Stimulated activated CD4-positive, alpha-beta T cell treated with anti-CD3 and anti-CD28 coated beads, Interleukin-12 subunit alpha, Interleukin-12 subunit beta, amount 100 ng/mL, for 4 hours (primary cell): ENCODE measurements at places on chromosomes 12 and 14.

- no peak for DNase-seq
Observed at GRCh38 chr14:22559041-22559440, 30.0 kb downstream of the DAD1 start.

- DNase-seq: no peak
Observed at GRCh38 chr12:47520029-47520428, 185.8 kb downstream of the RPAP3 start.

- no peak for DNase-seq
Observed at GRCh38 chr14:34036319-34036766, 85.5 kb upstream of the EGLN3 start.

DNA sequence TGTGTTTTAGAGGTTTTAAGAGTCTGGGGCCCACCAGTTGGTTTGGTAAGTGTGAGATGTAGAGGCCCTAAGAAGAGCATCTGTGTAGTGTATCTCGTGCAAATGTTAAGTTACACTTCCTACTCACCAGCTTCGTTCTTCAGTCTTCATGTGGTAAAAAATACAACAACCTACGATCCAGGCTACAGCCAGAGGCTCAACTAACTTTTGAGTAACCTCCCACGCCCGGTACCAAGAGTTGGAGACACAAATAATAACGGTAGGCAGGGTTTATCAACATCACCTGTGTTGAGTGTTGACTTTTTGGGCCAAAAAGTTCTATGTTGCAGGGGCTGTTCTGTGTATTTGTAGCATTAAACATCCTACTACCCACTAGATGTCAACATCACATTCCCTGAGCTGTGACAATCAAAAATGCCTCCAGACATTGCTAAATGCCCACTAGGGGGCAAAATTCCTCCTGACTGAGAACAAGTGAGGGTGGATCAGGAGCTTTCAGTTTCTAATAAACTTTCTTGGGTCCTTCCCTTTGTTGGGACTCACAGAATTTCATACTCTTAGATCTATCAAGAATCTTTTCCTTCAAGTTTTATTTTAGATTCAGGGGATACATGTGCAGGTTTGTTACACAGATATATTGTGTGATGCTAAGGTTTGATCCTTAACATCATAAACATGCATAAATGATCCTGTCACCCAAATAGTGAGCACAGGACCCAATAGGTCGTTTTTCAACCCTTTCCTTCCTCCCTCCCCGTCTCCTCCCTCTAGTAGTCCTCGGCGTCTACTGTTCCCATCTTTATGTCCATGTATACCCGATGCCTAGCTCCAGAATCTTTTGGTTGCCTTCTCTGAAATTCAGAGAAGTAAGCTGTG lies 94.7 kb downstream of the SLC2A13 start:
- DNase-seq: no peak

DNA sequence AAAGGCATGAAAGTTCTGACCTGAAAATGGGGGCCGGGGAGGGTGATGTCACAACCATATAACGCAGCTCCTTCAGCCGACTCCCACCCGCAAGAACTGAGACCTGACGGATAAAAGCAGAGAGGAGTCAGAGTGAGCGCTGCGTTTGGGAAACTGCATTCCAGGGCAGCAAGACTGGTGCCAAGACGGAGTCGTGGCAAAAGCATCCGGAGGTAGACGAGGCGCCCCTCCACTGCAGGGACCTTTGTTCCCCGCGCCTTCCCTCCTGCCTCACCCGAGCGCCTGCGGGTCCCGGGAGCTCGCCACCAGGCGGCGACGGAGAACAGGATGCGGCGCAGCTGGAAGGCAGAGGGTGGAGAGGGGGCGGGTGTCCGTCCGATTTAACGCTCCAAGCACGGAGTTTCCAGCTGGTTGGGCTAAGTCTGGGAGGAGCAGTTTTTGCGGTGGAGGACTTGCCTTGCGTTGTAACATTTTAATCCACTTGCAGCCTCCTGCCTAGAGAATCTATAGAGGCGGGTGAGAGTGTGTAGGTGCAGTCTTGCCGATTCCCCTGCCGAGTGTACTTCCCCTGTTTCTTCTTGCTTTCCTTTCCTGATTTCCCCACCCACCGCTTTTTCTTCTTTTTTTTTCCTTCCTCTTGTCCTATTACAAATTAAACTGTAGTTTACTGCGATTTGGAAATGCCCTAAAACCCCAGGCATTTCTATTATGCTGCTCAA lies 1.2 kb upstream of the CPNE8 start:
- peak; percentile 70 for DNase-seq

- DNase-seq: peak; percentile 51
Observed at GRCh38 chr14:91373591-91374254, 43.9 kb downstream of the CCDC88C start.

DNA sequence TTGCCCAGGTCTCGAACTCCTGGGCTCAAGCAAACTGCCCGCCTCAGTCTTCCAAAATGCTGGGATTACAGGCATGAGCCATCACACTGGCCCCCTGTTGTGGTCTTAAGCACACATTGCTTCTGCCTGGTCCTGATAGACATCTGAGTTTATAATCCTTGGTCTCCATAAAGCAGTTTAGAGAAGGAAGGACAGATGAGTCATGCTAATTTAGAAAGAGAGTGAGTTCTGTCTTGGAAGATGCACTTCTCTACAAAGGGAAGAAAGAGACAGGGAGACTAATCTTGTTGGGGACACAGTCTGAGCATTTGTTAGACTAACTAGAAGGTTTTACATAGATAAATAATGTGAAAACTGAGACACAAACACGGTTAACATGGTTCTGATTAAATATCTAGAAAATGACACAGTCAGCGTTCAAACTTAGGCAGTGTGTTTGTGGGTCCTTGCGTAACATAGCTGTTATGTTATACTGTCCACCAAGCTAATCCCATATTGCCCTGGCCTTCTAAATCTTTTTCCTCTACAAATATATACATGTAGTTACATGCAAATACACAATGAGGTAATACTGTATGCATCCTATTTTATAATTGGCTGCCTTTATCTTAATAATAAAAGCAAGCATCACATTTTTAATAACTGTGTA lies 31.0 kb downstream of the SAMD4A start:
- no peak for DNase-seq

DNA sequence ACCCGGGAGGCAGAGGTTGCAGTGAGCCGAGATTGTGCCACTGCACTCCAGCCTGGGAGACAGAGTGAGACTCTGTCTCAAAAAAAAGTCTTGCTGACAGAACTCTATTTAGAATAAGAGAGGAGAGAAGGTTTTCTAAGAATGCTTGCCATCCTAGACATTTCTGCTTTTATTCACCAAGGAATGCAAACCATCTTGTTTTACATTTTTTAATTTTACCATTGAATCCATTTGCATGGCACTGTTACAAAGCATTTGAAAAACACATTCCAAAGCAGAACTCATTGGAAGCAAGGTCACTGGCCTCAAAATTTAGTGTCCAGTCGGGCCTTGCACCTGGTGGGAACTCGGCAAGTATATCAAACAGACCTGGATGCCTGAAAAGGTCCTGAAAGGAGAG lies 44.2 kb upstream of the RASSF3 start:
- DNase-seq: no peak

GRCh38 chr12:43655586-43655985 lies 103.0 kb downstream of the PUS7L start:
- DNase-seq: no peak

DNA sequence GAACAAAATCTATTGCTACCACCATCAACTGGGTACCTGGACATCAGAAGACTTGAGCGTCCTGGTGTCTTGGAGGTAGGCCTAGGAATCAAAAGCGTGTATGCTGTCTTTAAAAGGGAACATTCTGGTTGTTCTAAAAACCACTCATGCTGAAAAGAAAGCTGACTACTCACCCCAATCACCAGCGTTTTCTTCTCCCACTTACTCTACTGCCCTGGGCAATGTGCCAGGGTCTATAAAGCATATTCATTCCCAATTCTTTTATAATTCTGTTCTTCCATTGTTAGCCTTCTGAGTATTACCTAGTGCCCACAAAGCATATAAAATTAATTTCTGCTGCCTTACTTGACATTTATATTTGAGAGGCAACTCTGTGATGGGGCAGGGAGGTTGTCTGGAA lies 133.4 kb downstream of the KCNA5 start:
- DNase-seq: no peak

DNA sequence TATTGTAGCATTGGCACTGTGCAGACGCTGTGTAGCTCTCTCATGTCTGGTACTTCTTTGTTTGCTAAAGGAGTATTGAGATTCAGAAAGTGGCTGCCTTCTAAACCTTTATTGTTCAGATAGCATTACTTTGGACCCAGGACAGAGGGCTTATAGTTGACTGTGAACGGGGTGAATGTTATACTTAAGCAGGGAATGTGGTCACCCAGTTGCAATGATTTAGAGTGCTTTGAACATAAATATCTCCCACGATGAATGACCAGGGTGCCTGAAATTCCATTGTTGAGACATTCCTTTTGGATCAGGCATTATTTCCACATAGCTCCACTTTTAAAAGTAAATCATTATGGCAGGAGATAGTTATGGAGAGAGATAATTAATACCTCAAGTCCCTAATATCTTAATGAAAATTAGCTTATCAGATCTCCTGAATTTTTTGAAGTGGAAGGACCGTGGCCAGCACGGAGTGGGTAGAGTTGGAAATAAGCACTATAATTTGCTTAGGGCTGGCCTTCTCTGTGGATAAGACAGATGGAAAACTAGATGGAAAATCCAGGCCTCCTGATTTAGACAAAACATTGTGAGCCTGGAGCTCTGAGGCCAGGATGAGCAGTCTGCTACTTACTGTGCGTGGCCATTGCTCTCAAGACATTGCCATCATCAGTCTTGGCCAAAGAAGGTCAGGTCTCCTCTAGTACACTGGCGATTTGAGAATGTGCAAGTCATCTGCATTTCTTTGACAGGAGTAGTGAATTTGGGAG lies 114.5 kb downstream of the ETV6 start:
- no peak for DNase-seq

GRCh38 chr14:94780536-94781399 lies 10.9 kb upstream of the GSC start:
- no peak for DNase-seq

DNA sequence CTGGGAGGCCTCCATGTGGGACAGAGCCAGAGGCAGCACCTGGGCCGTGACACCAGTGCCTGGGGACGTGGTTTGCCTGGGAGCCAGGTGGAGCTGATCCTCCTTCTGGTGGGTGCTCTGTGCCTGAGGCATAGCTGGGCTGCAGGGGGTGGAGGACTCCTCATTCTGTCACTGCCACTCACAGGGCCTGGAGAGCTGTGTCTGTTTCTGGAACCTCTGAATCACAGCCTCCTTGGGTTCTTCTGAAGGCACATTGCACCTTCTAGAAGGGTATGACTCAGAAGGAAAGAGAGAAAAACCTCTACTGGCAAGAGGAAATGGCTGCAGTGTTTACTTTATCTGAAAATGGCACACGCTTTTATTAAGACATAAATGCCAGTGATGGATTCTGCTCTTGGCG lies 659.8 kb downstream of the VRK1 start:
- DNase-seq: peak; percentile 54

- no peak for DNase-seq
Observed at GRCh38 chr12:48279101-48279500, 71.6 kb downstream of the ZNF641 start.

DNA sequence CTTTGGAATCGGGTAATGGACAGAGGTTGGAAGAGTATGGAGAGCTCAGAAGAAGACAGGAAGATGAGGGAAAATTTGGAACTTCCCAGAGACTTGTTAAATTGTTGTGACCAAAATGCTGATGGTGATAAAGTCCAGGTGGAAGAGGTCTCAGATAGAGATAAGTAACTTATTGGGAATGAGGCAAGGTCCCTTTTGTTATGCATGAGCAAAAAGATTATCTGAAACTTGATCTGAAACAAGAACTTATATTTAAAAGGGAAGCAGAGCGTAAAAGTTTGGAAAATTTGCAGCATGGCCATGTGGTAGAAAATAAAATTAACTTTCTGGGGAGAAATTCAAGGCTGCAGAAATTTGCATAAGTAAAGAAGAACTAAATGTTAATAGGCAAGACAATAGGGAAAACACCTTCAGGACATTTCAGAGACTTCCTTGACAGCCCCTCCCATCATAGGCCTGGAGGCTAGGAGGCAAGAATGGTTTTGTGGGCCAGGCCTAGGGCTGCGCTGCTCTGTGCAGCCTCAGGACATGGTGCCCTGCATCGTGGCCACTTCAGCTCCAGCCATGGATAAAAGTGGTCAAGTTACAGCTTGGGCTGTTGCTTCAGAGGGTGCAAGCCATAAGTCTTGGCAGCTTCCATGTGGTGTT lies 425.7 kb upstream of the PRICKLE1 start:
- DNase-seq: no peak

- DNase-seq: no peak
Observed at GRCh38 chr14:102893452-102893851, 29.0 kb upstream of the AMN start.

- no peak for DNase-seq
Observed at GRCh38 chr12:94503619-94504018, 44.0 kb upstream of the CEP83 start.

GRCh38 chr14:21070610-21071224 lies 613 bp downstream of the ARHGEF40 start:
- DNase-seq: peak; percentile 4

- no peak for DNase-seq
Observed at GRCh38 chr12:51773145-51773869, 75.2 kb downstream of the FIGNL2 start.

- DNase-seq: no peak
Observed at GRCh38 chr12:65306366-65307168, 28.1 kb downstream of the MSRB3 start.

DNA sequence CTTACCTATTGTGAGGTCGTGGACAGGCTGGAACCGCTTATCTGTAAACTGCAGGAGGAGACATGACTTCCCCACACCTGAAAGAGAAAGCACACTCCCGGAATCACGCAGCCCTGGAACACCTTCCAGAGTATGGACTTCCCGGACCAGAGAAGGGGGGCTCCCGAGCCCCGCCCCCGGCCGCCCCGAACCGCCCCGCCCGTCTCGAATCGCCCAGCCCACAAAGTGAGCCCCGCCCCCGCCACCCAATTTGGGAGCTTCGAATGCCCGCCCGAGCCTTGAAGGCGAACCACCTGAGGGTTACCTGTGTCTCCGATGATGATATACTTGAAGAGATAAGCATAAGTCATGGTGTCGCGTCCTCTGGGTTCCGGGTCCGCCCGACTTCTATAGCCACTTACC lies 235 bp downstream of the RAB2B start:
- DNase-seq: peak; percentile 81

DNA sequence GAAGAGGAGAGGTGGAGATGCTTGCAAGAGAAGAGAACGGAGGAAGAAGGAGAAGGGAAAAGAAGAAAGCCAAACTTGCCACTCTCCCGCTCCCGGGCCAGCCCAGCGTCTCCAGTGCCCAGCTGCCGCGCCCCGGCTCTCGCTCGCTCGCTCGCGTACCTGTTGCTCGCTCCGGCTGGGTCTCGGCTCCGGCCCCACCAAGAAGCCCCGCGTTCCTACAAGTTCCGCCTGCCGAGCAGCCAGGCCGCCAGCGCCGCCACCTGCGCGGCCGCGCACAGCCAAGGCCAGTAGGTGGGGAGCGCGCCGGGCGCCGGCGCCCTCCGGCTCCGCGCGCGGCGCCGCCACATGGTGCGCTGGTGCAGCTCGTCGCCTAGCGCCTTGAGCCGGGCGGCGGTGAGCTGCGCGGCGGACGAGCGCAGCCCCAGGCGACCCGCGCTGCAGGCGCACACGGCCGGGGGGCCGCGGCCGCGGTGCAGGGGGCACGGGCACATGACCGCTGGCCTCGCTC lies 370 bp downstream of the HRK start:
- peak; percentile 25 for DNase-seq
